ENCODE measurements at places on chromosomes 5 and 9.

GRCh38 chr5:107251151-107251550, 419.6 kb downstream of the EFNA5 start:
- DNase-seq: no peak

- DNase-seq: no peak
Observed at GRCh38 chr5:18285257-18285656, 651.0 kb downstream of the TAF11L14 start.

GRCh38 chr9:135739271-135740220, 37.6 kb downstream of the KCNT1 start:
- no peak for DNase-seq

- no peak for DNase-seq
Observed at GRCh38 chr9:20561531-20561930, 60.8 kb downstream of the MLLT3 start.

DNA sequence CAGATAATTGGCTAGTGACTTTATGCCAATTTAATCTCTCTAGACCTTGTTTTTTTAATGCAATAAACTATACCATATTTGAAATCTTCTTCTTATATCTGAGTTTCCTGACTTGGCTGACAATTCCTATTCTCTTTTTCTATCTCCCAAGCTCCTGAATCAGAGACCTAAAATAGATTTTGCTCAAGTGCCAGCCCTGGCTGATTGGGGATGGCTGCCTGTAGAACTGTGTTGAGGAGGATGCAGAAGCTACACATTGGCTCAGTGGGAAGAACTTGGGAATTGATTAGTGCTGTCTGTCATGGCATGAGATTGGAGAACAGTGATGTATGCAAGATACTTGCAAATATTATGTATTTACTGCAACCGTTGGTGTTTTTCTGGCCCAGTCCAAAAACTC, 132.8 kb downstream of the INSYN2B start:
- DNase-seq: no peak

- DNase-seq: no peak
Observed at GRCh38 chr5:17415321-17415758, 82.7 kb upstream of the TAF11L2 start.

- DNase-seq: no peak
Observed at GRCh38 chr9:3526997-3527940, 1.5 kb upstream of the RFX3 start.

- no peak for DNase-seq
Observed at GRCh38 chr5:19630876-19631275, 357.1 kb downstream of the CDH18 start.

- DNase-seq: no peak
Observed at GRCh38 chr9:110284211-110284844, 28.0 kb upstream of the TXN start.

GRCh38 chr9:92738661-92739081, 26.0 kb downstream of the BICD2 start:
- DNase-seq: no peak

GRCh38 chr9:5838884-5839571, 6.1 kb upstream of the ERMP1 start:
- no peak for DNase-seq

DNA sequence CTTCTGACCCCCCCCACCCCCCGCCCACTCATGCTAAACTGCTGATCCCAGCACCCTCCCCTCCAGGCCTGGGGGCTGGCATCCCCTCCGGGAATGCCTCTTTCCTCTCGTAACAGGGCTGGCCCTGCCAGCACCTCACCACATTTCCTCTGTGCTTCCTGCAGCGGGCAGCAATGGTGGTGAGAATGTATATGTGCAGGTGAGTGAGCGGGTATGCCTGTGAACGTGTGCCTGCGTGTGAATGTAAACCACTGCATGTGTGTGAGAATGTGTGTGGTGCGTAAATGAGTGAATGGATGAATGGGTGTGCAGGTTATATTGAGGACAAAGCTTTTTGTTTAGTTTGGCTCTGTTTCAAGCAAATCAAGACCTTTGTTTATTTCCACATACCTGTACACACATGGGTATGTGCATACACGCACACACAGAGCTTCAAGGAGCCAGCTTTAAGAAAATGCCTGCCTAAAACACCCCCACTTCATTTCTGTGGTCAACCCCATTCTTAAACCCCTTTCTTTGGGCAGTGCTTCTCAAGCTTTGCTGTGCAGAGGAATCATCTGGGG, 95.7 kb upstream of the SHB start:
- no peak for DNase-seq

- no peak for DNase-seq
Observed at GRCh38 chr9:19181561-19181960, 48.9 kb upstream of the DENND4C start.

GRCh38 chr5:1330146-1330846, 14.6 kb downstream of the CLPTM1L start:
- no peak for DNase-seq

DNA sequence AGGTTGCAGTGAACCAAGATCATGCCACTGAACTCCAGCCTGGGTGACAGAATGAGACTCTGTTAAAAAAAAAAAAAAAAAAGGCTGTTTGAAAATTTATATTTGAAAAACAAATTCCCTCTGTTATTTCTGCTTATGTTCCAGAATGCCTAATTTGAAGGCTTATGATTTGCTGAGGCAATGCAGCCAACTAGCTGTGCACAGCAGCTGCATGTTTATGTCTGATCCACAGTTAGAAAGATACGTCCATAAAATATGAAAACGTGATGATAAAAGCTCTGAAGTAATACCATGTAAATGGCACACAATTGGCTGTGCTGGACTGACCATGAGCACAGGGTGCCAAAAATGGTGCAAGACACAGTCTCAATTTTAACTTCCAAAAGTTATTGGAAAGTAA, 453.2 kb downstream of the TUSC1 start:
- DNase-seq: no peak

GRCh38 chr9:16417161-16417560, 453.3 kb downstream of the BNC2 start:
- DNase-seq: no peak

GRCh38 chr5:171462928-171463861, 43.7 kb downstream of the FGF18 start:
- no peak for DNase-seq

DNA sequence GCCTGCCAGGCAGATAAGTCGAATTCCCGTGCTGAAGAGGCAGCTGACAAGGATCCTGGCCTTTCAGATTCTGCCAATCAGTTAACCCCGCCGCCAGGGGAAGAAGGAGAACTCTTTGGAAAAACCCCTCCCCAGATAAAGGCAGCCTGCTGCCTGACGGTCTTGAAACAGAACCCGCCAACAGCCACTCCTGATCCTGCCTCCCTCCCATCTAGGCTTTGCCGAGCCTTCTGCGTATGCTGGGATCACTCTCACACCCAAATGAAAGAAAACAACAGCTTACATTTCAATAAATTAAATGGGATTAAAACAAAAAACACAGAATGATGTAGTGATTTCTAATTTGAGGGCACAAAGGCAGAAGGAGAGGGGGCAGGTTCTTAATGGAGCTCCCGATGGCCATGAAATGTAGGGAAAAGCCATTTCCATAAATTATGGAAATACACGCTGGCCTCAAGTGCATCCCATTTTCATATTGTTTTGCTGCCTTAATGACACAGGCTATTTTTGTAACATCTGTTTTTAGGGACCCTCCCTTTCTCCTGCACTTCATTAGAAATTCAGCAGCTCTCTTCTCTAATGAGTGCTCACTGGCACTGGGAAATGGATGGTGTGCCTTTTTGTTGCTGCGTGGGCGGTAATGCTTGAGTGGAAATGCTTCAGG, 319.1 kb downstream of the MED10 start:
- DNase-seq: no peak

GRCh38 chr5:133147815-133148567, 96.2 kb downstream of the HSPA4 start:
- no peak for DNase-seq
